NT2/D1 (cell line): ENCODE measurements at places on chromosomes 1 and 21.

DNA sequence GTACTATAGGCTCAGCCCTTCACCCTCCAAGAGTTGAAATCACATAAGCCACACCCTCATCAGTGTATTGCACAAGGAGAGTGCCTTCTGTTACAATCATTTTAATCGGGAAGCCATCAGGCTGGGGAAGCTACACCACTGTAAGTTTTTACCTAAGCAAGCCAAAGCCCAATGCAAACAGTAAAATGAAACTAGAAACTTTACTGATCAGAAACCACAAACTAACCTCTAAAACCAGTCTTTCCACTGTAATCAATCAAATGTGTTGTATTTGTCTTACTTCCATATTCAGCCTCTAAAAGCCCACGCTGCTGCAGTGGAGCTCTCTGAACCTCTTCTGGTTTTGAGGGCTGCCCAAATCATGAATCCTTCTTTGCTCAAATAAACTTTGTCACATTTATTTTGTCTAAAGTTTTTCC is 26.2 kb downstream of the CAPN8 start:
- DNase-seq: no peak

GRCh38 chr1:64546013-64546412 is 76.1 kb downstream of the CACHD1 start:
- peak; percentile 57 for DNase-seq

DNA sequence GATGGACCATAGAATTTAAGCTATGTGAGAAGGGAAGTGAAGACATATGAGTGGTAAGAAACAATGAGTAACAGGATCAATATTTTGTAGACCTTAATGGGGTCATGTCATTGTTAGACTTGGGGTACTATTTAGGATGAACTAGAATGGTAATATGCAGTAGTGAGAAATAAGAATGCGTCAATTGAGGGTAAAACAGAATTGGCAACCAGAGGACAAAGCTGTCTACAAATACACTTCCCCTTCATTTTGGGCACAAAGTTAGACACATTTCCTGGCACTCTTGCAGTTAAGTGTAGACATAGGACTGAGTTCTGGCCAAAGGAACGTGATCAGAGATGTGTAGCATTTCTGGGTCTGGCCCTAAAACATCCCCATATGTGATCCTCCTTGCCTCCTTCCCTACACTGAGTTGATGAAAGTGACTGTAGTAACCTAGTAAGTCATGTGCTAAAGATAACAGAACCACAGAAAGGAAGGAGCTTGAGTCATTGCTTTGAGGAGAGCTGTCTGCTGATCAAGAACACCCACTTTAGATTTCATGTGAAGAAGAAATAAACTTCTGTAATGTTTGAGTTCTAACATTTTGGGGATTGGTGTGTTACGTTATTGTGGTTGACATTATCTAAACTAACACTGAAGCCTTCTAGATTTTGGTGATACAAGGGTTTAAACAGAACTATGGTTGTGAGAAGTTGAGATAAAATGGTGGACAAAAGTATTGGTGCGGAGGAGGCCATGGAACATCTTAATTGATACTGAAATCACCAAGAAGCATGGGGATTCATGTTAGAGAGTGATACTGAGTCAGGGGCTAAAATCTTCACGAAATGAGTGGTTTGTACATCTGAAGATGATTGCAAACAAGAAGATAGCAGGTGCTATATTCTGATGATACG is 41.7 kb downstream of the CD55 start:
- DNase-seq: no peak

- no peak for DNase-seq
These were observed 27.5 kb downstream of the SLC22A15 start for GRCh38 chr1:116003823-116004222.

DNA sequence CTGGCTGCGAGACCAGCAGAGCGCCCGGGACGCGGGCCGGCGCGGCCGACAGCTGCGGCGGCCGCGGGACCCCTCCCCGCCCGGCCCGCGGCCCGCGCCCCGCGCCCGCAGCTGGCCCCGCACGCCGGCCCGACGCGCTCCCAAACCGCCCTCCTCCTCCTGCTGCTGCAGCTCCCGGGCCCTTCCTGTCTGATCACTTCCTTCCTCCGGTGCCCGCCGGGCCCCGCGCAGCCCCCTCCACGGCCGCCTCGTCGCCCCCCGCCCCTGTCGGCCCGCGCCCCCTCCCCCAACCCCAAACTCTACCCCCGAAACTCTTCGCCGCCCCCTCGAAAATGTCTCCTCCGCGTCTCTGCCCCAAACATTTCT is 594 bp downstream of the LUZP1 start:
- DNase-seq: no peak

DNA sequence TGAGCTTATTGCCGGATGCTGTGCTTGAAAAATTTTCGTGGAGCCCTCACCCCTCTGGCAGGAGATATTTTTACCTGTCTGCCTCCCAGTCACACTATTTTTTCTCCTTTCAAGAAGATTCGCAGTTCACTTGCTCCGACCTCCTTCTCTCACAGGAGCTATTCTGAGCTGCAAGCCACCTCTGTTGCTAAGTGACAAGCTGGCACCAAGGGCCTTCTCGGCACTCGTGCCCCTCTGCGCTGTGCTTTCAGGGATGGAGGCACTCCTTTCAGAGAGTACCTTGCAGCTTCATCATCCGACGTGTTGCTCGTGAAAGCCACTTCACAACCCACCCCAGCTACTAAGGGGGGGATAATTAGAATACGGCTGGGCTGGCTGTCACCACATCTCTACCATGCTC is 11.6 kb downstream of the SLC6A17 start:
- no peak for DNase-seq

DNA sequence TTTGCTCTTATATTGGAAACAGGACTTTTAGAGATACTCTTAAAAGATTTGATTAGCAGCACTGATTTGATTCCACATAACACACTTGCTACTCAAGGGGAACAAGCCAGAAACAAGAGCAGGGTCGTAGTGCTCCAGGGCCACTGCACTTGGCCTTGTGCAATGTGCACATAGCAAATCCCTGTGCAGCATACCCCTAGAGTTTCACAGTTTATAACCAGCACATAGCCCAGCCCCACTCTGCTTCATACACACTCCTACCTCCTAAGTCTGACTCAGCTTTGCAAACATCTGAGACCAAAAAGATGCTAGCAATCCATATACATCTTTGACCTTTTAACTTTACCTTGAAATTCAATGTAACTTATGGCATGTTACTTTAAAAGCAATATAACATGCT is 157.6 kb downstream of the VAV3 start:
- no peak for DNase-seq

DNA sequence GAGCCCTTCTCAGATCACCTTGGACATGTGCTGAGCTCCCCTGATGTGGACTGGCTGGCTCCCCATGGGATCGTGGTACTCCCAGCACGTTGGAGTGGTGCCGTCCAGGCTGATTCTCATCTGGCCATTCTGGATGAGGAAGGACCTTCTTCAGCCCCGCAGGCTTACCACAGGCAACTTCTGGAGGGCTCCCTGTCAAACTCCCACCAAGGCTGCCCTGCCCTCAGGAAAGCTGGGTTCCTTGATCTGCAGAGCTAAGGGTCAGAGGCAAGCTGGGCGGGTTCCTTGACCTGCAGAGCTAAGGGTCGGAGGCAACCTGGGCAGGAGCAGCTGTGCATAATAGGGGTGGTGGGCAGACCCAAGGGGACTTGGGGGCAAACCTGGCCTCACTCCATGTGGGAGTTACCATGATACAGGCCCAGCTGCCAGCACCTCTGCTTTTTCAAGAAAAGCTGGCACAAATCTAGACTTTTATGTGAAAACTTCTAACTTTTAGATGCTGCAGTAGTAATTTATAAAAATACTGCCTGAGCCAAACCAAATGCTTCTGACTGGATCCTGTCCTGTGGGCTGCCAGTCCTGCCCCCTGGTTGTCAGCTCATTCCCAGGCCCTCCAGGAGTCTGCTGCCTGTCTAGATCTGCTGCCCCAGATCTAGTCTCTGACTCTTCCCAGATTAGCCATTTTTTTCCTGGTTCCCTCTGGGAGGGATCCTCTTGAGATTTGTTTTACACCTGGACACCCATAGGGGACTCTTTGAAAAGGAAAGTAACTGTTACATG is 5.6 kb upstream of the THEM5 start:
- DNase-seq: no peak

GRCh38 chr1:159936273-159936904 is 9.0 kb downstream of the IGSF9 start:
- peak; percentile 80 for DNase-seq

GRCh38 chr1:19484798-19485361 is 459 bp downstream of the CAPZB start:
- no peak for DNase-seq

DNA sequence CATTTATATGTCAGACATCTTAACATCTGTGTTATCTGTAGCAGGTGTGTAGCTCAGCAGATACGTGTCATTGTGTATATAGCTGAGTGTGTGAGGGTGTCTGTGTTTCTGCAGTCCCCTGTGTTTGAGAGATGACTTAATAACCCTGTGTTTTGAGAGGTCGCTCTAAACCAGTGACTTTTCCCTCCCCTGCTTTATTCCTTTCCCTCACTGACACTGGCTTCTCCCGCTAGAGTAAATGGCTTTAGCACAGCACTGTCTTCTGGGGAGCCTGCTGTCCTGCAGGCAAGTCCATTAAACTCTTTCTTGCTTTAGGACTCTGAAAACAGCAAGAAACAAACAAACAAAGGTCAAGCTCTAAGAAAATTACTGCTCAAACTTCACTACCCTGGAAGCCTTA is 53.0 kb downstream of the VANGL1 start:
- DNase-seq: no peak

GRCh38 chr1:116580446-116581322 is 9.9 kb upstream of the CD58 start:
- DNase-seq: no peak

GRCh38 chr1:70866542-70867264 is 180.9 kb downstream of the PTGER3 start:
- no peak for DNase-seq

- DNase-seq: no peak
These were observed 42.9 kb upstream of the CD2 start for GRCh38 chr1:116711263-116711840.

GRCh38 chr1:232066521-232066920 is 439.9 kb downstream of the DISC1 start:
- DNase-seq: no peak

- no peak for DNase-seq
These were observed 5.0 kb downstream of the MEF2D start for GRCh38 chr1:156495401-156496140.

GRCh38 chr1:50502147-50502546 is 78.9 kb upstream of the DMRTA2 start:
- DNase-seq: no peak

DNA sequence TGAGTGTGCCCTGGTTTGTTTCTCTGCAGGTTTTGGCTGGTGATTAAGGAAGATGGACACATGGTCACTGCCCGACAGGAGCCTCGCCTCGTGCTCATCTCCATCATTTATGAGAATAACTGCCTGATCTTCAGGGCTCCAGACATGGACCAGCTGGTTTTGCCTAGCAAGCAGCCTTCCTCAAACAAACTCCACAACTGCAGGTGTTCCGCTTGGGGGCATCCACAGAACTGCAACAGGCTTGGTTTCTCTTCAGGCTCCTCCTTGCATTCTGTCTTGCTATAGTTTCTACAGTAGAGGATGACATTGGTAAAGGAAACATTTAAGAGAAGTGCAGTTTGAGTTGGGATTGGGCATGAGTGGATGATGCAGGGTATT is 6.8 kb downstream of the MTARC2 start:
- DNase-seq: no peak

GRCh38 chr1:115041654-115042053 is 12.0 kb downstream of the TSHB start:
- peak; percentile 62 for DNase-seq

DNA sequence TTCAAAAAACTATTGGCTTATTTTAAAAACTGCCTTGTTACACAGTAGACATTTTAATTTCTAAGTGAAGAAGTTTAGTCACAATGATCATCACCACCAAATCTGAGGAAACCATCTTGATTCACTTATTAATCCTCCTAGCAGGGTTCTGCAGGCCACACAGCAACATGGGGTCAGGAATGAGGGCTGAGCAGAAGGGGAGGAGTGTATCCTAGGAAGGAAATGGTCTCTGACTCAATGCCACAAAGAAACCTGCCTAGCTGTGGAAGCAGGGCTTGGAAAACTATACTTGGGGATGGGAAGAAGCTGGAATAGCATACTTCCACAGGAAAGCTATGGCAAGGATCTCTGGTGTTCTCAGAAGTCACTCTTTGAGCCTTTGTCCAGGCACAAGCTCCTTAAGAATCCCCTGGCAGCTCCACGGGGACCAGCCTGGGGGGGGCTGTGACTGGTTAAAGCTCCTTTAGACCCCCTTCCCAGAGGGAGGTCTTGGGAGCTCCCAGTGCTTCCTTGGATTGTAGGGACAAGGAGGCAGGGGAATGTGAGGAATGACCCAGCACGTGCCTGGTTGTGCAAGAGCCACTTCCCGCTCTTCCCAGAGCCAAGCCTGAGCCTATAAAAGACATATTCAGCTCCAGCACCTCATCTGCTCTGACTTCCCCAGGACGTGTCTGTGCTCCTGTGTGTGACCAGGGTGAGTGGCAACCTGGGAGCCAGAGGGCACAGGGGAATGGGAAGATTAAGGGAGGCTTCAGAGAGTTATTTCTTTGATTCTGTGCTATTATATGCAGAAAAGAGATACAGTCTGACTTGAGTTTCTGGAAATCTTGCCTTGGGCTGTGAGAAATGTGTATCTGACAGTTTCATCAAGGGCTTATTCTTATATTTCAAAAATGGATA is at the start of gene LCE2A:
Gene LCE2A (plus strand): TSS at position 645 of the 900 bp plus-strand sequence. CDS start 557 bp downstream, outside the sequence.
- no peak for DNase-seq

DNA sequence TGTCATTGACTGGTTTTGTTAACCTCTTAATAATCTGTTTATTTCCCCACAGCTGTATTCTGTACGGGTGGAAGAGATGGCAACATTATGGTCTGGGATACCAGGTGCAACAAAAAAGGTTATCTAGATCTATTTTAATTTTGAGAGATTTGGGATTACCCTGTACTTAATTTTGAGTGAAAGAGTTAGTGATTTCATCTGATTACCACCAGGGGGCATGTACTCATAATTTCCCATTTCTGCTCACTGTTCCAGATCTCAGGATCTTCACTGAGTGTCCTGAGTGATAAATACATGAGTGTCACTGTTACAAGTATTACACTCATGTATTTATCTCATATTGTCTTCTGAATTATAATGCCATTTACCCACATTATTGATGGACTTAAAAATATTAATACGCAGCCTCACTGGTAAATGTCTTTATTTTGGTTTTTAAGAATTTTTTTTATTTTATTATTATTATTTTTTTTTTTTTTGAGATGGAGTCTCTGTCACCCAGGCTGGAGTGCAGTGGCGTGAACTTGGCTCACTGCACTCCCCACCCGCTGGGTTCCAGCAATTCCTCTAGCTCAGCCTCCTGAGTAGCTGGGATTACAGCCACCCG is 27.4 kb downstream of the DTL start:
- no peak for DNase-seq

DNA sequence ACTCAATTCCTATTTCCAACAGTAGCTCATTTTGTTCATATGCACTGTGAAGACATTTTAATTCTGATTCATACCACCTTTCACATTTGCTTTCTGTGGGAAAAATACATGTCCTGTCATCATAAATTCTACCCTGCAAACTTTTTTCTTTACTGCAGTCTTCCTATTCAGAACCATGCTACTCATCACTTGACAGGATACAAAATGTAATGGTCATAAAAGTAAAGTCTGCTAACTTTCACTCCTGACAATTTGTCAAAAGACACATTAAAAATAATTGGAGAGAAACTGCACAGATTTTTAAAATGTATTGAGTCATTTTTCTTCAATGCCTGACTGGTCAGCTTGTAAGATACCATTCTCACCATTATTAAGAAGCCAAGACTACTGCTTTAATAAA is 1817.1 kb downstream of the BRINP3 start:
- no peak for DNase-seq
